ENCODE measurements at places on chromosomes 7 and 10. TPM values are rescaled to one million over a fixed set of nuclear protein-coding genes. Genes with fewer than 3 reads are reported as not detected.
A peak's percentile ranks its signal among the peaks of the same experiment; 100 is the strongest.

- H3K27me3 ChIP-seq: peaks cover 13% of the 10 kb centered on the region
- H3K4me3 ChIP-seq: no peak overlapping the region
- no peak for DNase-seq
- peaks cover 4% of the 10 kb centered on the region for H3K4me1 ChIP-seq
- H3K27ac ChIP-seq: no peak overlapping the region
These were observed 63.0 kb downstream of the RGS10 start for GRCh38 chr10:119479532-119479931.

GRCh38 chr10:126417220-126417825 is 29.0 kb upstream of the ADAM12 start:
- no peaks in the 10 kb centered on the region for H3K27me3 ChIP-seq
- H3K4me3 ChIP-seq: no peak overlapping the region
- no peaks in the 10 kb centered on the region for H3K36me3 ChIP-seq
- H3K4me1 ChIP-seq: no peaks in the 10 kb centered on the region

Gene C10orf53
- total RNA-seq: not detected

Gene SCIN
- 21.1 TPM for total RNA-seq

Gene AGMO
- total RNA-seq: not detected

DNA sequence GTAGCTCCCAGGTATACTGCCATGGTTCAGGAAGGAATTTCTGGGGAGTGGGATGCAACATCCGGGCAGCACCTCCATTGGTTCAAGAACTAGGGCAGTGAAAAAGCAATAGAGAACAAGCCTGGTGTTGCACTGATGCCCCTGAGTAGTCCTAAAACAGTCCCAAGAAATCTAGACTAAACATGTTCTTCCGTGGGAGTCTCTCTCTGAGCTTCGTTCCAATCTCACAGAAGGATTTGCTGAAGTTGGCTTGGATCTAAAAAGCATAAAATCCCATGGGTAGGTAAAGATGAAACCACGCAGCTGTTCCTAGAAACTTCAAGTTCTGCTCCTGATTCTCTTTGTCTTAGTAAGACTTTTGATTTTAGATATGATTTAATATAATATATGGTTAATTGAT is 154.5 kb downstream of the PLXDC2 start:
- no peak overlapping the region for H3K27ac ChIP-seq
- no peaks in the 10 kb centered on the region for H3K36me3 ChIP-seq
- DNase-seq: no peak
- peaks cover 30% of the 10 kb centered on the region for H3K4me1 ChIP-seq

GRCh38 chr7:104961821-104962220 is 52.2 kb upstream of the KMT2E start:
- no peaks in the 10 kb centered on the region for H3K27me3 ChIP-seq
- H3K4me1 ChIP-seq: peaks cover 62% of the 10 kb centered on the region
- no peaks in the 10 kb centered on the region for H3K36me3 ChIP-seq
- peak overlapping the region; percentile 67 for H3K27ac ChIP-seq

DNA sequence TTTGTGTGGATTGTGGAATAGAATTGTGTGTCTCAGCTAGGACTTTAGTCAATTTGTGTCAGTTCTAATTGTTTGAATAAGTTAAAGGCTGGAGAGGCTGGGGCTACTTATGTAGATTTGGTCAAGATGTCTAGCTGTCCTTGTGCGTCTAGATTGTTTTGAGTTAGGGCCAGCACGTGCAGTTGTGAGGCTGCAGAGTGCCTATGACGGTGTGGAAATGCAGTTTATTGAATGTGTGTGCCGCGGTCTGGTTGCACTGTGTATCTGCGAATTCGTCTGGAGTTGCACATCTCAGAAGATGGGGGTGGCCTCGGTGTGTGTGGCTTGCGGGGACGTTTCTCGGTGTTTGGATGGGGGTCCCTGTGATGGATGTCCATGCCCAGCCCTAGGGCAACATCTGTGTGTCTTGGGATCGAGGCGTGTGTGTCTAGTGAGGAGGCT is 10.2 kb downstream of the EMX2 start:
- no peak for DNase-seq
- H3K27ac ChIP-seq: no peak overlapping the region
- H3K4me3 ChIP-seq: no peak overlapping the region
- no peaks in the 10 kb centered on the region for H3K4me1 ChIP-seq
- H3K36me3 ChIP-seq: no peaks in the 10 kb centered on the region
- H3K27me3 ChIP-seq: peaks cover 92% of the 10 kb centered on the region

GRCh38 chr10:94310369-94310768 is 52.4 kb downstream of the NOC3L start:
- H3K27me3 ChIP-seq: no peaks in the 10 kb centered on the region
- H3K36me3 ChIP-seq: no peaks in the 10 kb centered on the region
- no peak overlapping the region for H3K4me3 ChIP-seq
- H3K27ac ChIP-seq: no peak overlapping the region
- no peak for DNase-seq
- no peaks in the 10 kb centered on the region for H3K4me1 ChIP-seq

Gene HTR5A
- total RNA-seq: not detected

GRCh38 chr7:91929463-91929862 is 11.2 kb upstream of the AKAP9 start:
- no peak overlapping the region for H3K27ac ChIP-seq
- H3K4me3 ChIP-seq: no peak overlapping the region
- H3K4me1 ChIP-seq: no peaks in the 10 kb centered on the region

- no peak overlapping the region for H3K4me3 ChIP-seq
- DNase-seq: no peak
- H3K27ac ChIP-seq: no peak overlapping the region
- H3K36me3 ChIP-seq: no peaks in the 10 kb centered on the region
These were observed 755.7 kb downstream of the AUTS2 start for GRCh38 chr7:70353946-70354335.

DNA sequence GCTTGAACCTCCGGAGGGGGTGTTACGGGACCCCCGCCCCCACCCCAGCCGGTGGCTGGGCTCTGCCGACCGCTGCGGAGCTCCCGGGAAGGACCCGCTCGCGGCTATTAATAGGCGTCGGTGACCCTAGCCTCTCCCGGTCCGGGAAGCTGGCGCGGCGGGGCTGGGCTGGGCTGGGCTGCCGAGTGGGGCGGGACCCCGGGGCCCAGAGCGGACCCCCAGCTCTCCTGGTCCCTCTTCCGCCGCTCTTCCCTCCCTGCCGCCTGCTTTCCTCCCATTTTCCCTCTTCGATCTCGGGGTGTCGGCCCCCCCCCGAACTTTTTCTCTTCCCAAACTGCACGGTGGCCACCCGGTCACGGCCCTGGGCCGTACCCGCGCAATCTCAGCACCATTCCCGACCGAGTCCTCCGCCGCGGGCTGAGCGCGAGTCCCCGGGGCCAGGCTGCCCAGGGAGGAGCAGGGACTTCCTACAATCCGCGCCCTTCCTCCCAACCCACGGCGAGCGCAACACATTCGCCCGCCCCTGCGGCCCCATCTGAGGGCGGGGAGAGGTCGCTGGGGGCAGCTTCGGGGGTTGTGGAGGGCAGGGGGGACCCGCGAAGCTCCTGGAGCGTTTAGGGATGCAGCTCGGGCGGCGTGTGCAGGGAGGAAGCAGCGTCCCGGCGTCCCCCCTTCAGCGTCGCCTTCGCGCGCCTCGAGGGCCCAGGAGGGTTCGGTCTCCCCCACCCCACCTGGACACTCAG is 3.1 kb upstream of the ELFN1 start:
- H3K4me1 ChIP-seq: peaks cover 38% of the 10 kb centered on the region
- H3K27ac ChIP-seq: no peak overlapping the region
- DNase-seq: peak; percentile 40

DNA sequence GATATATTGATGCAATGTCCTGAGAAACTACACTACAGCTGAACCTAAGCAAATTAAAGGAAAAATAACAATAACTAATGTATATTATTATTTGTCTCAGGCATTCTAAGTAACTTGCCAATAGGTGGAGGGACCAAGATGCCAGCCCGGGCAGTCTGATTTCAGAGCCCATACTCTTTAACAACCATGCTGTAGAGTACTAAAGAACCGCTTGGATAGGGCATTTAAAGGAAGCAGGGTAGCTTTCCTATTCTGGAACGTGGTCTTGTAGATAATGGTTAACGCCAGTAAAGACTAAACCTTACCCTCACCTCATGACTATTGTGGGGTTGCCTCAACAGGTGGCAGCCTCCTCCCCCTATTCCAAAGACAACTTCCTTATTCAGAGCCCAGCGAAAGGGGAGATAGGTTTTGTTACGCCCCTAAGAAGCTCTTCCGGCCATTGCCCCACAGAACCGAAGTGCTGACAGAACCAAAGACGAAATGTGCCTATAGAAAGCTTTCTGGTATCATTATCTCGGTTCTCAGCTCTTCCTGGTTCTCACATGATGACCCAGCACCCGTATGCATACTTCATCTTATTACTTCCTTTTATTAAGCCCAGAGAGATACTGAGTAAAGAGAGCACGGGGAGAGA is 707 bp upstream of the C1GALT1 start:
- peaks cover 28% of the 10 kb centered on the region for H3K4me1 ChIP-seq
- peak overlapping the region; percentile 98 for H3K4me3 ChIP-seq
- H3K36me3 ChIP-seq: no peaks in the 10 kb centered on the region
- H3K27ac ChIP-seq: peak overlapping the region; percentile 97

GRCh38 chr10:92572362-92573090 is 1.4 kb downstream of the IDE start:
- H3K4me3 ChIP-seq: peak overlapping the region; percentile 97
- DNase-seq: no peak
- H3K27me3 ChIP-seq: no peaks in the 10 kb centered on the region
- peak overlapping the region; percentile 92 for H3K27ac ChIP-seq
- peaks cover 14% of the 10 kb centered on the region for H3K36me3 ChIP-seq

DNA sequence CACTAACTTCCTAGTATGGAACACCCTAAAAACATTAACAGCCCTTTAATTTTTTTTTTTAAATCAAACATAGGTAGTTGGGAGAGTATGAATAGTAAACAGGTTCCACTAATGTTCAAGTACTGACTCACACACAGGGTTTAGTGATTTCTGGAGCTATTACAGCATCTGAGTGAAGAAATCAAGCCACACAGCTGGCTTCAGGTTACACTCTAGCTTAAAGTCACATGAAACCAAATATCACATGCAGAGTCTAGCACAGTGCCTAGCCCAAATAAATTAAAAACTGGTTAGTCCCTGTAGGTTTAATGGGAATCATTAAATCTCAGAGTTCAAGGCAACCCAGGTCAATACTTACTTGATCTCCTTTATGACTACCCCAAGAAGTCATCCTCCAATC is 11.6 kb downstream of the PANK1 start:
- H3K4me3 ChIP-seq: no peak overlapping the region
- no peaks in the 10 kb centered on the region for H3K27me3 ChIP-seq
- H3K36me3 ChIP-seq: no peaks in the 10 kb centered on the region
- no peak overlapping the region for H3K27ac ChIP-seq

GRCh38 chr10:100728928-100729861 is 16.2 kb upstream of the PAX2 start:
- H3K27ac ChIP-seq: no peak overlapping the region
- peaks cover 96% of the 10 kb centered on the region for H3K27me3 ChIP-seq
- peaks cover 27% of the 10 kb centered on the region for H3K4me1 ChIP-seq
- peak overlapping the region; percentile 25 for H3K4me3 ChIP-seq

GRCh38 chr10:108496106-108496505 is 1331.6 kb upstream of the SORCS1 start:
- no peaks in the 10 kb centered on the region for H3K27me3 ChIP-seq
- no peaks in the 10 kb centered on the region for H3K4me1 ChIP-seq
- H3K27ac ChIP-seq: no peak overlapping the region
- H3K4me3 ChIP-seq: no peak overlapping the region
- H3K36me3 ChIP-seq: no peaks in the 10 kb centered on the region

Gene FAM3C
- 35.3 TPM for total RNA-seq

DNA sequence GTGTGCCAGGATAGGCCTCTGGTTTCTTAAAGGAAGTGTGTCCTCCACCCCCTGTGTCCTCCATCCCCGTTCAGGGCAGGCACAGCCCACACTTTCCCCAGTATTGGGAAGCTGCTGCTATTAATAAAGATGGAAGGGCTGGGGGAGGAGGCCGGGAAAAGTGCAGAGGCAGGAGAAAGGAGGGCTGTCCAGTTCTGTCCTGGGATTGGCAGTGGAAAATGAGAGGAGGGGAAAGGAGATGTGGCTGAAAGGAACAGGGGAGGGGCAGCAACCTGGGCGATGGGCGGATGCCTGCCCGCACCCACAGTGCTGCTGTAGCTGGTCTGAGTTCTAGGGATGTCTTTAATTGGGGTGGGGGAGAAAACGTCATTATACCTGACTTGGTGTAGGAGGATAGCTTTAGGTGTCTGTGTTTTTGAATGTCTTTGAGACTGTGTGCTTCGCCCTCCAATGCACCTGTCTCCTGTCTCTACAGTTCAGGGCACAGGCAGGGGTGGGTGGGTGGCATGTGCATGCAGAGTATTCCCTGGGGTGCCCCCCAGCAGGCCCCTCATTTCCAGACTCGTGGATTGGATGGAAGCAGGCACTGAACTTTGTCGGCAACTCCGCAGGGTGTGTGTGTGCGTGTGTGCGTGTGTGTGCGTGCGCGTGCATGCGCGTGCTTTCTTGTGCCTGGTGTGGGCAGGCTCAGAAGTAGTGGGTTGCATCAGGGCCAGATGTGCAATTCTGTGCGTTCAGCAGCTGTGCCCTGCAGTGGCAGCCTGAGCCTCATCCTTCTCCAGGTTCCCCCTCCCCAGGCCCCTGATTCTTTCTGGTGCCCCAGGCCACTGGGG is 2.5 kb downstream of the TRIM8 start:
- peak overlapping the region; percentile 99 for H3K27ac ChIP-seq
- H3K36me3 ChIP-seq: peaks cover 18% of the 10 kb centered on the region
- H3K4me3 ChIP-seq: peak overlapping the region; percentile 91
- peak; percentile 81 for DNase-seq

Gene CPN1
- not detected for total RNA-seq

DNA sequence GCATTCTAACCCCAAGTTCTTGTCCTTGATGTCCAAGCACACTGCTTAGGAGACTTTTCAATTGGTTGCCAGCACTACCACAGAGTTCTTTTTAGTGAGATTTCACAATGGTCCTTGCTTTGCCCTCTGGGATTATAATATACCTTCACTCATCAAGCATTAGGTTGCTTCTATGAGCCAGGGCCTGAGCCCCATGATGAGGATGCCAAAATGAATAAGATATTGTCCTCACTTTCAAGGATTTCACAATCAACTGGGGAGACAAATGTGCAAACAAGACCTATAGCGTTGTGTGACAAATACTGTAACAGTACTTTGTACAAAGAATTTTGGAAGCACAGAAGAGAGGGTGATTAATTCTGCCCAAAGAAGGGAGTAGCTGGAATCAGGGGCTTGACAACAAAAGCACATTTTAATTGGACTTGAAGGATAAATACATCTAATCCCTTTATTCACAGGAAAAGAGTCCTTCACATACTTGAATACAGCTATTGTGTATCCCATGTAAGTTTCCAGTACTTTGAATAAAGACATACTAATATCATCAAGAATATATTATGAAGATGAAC is 263.6 kb upstream of the LRRN3 start:
- H3K27ac ChIP-seq: no peak overlapping the region
- H3K4me3 ChIP-seq: no peak overlapping the region
- H3K36me3 ChIP-seq: no peaks in the 10 kb centered on the region
- H3K27me3 ChIP-seq: no peaks in the 10 kb centered on the region

GRCh38 chr10:31584098-31584631 is 265.1 kb downstream of the ZEB1 start:
- no peaks in the 10 kb centered on the region for H3K36me3 ChIP-seq
- no peak overlapping the region for H3K4me3 ChIP-seq
- DNase-seq: no peak

DNA sequence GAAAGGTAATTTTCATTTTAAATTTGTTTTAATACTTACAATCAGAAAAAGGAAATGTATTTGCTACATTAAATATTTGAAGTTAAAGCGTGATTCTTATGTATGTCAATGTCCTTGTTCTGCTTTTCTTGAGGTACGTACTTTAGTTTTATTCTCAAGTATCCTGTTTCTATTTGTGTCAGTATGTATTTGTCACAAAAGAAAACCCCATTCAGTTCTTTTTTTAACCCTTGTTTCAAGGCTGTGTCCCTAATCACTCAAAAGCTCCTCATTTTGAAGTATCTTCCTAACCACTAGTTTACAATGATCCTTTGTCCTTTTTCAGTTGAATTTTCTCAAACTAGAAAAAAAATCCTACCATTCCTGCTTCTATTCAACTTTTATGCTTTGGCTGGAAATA is 25.2 kb downstream of the NHLRC2 start:
- DNase-seq: no peak
- H3K36me3 ChIP-seq: peaks cover 36% of the 10 kb centered on the region
- H3K4me1 ChIP-seq: no peaks in the 10 kb centered on the region
- no peak overlapping the region for H3K4me3 ChIP-seq
- H3K27me3 ChIP-seq: no peaks in the 10 kb centered on the region

Measured in lower lobe of right lung (tissue), 2 donors.